Fibroblast of skin of scalp (primary cell): ENCODE measurements at places on chromosomes 4 and X.

DNA sequence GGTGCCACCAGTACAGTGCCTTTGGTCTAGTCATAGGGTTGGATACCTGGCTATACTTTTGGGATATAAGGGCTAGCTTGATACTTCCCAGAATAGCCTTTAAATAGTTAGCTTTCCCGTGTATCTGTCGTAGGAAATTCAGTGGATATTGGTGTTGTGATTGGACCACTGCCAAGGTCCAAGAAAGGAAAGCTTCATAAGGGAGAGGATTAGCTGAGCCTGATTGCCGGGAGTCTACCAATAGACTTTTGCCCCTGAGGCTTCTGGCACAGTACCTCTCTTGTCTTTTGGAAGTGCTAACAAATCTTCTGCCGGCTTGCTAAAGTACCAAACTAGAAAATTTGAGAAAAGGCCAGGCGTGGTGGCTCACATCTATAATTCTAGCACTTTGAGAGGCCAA is 350.6 kb downstream of the CHIC1 start:
- peak; percentile 15 for DNase-seq

- no peak for DNase-seq
Observed at GRCh38 chrX:15864023-15864422, 9.4 kb upstream of the AP1S2 start.

GRCh38 chr4:165203541-165204461 is 3.6 kb upstream of the KLHL2 start:
- DNase-seq: no peak

DNA sequence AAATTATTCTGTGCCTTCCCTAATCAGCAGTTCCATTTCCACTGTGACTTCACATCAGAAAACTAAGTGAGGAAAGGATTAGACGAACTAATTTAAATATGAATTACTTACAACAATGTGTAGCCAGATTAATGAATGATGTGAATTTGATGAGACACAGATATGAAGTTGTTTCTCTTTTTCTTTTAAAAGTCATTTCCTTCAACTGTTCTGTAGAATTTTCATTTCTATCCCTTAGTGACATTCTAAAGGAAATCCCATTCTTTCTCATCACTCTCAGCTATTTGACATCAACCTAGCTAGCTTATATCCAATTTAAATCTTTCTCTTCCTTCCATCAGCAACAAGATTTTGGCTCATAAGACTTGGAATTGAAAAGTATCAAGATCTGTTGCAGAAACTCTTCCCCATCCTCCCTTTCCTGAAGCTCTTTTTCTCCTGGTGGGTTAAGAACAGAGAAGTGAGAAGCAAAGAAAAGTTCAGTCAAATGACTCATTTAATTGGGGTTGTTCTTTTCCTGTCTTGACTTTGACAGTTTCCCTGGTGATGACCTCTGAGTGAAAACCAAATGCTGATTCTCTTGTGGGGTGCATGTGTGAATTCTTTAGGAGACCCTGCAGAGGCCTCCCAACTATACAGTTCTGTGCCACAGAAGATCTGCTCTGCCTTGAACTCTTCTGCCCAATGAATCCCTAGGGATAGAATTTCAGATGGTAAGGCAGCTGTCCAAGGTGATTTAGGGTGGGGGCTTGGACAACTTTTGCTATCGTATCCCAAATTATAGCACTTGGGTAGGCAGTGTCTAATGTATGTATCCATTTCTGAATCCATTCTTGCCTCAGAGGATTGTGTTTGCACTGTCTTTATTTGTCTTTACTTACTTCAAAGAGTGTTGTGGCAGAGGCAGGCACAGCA is 232.5 kb upstream of the GPRIN3 start:
- no peak for DNase-seq

DNA sequence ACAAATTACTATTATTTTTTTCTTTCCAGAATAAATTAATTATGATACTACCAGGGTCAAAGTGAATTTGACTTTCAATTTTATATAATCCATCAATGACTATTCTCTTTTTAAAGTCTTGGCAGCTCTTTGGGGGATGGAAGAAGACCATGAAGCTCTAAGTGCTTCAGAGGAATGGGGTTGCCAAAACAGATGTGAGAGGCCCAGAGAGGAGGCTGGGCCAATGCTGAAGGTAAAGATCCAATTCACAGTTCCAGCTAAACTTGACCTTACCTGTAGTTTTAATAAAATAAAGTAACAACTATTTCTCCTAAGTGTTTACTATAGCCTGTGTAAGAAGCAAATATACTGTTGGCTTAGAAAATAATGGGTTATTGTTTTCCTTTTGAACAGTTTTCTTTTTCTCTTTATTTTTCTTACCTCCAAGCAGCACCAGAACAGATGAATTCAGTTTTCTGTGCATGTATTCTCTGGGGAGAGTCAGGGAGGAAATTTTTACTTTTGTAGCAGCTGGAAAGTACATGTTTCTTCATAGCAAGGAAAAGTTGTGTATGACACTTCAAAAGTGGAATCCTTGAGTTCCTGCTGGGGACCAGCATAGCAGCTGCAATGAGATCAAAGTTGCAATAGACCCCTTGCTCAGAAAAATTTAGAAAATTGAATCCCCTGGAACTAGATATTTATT is 104.9 kb downstream of the CEP44 start:
- DNase-seq: no peak

GRCh38 chr4:137470806-137471205 is 61.5 kb downstream of the PCDH18 start:
- DNase-seq: no peak

- no peak for DNase-seq
Observed at GRCh38 chrX:72296991-72297390, 8.7 kb downstream of the CITED1 start.

GRCh38 chr4:80731436-80731835 is 299.1 kb upstream of the BMP3 start:
- no peak for DNase-seq

GRCh38 chr4:74235135-74235534 is 73.1 kb upstream of the EPGN start:
- DNase-seq: no peak

GRCh38 chr4:30840571-30840970 is 120.4 kb downstream of the PCDH7 start:
- peak; percentile 9 for DNase-seq

DNA sequence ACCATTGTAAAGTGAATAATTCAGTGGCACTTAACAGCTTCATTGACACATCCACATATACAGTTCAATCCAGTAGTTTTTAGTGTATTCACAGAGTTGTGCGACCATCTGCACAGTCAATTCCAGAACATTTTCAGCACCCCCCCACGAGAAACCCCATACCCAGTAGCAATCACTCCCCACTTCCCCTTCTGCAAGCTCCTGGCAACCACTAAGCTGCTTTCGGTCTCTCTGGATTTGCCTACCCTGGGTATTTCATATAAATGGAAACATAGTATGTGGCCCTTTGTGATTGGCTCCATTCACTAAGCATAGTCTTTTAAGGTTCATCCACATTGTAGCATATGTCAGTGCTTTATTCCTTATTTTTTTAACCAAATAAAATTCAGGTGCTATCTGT is 10.0 kb downstream of the MSL3 start:
- no peak for DNase-seq

GRCh38 chrX:51395480-51395809 is 62.8 kb downstream of the NUDT10 start:
- DNase-seq: peak; percentile 1

DNA sequence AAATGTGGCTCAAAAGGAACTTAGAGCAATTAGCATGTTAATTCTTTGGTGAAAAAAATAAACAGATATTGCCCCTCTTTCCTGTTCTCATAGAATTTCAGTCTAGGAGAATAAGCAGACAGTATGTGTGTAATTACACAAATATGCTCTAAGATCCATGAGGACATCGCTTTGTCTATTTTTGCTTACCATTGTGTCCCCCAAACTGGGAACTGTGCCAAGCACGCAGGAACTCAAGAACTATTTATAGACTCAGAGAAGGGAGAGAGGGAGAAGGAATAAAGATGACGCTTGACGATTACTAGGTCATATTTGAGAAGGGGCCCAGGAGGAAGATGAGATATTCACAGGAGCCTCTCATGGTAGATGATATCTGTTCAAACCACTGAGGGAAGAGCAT is 692.6 kb downstream of the RAB28 start:
- no peak for DNase-seq

GRCh38 chr4:11532138-11532537 is 103.4 kb upstream of the HS3ST1 start:
- no peak for DNase-seq

GRCh38 chr4:32519060-32519459 is 1798.9 kb downstream of the PCDH7 start:
- DNase-seq: peak; percentile 1

DNA sequence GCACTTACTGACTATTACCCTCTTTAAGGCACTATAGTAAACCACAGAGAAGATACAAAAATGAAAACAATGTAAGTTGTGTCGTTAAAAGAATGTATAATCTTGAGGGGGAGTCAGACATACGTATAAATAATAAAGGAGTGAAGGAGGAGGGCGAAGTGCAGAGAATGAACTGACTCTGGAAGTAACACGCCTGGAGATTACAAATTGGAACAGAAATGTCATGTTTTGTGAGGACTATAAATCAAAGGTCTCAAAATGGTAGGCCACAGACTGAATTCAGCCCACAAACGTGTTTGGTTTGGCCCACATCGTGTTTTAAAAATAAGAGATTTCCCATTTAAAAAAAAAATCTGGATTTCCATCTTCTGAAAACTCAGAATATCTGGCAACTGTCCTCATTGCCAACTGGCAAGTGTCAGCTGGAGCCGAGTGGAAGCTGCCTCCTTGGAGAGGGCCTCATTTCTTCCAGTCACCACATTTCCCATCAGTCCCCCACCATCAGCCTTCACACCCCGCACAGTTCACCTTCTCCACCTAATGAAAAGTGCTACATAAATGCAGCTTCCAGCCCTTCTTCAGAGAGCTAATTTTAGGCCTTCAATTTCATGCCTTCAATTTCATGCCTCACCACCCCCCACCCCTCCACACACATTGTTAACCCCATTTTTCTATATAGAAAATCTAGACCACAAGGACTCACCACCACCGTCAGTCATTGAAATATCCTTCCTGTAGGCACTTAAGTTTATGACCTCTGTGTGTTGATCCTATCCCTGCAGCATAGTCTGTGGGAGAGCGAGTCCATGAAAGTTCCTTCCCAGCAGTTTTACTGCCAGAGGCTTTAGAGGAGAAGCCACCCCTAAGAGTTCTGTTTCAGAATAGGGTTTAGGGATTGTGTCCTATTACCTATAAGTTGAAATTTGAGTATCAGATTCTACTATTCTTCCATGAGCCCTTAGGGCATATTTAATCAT is 32.0 kb upstream of the COL25A1 start:
- peak; percentile 13 for DNase-seq

DNA sequence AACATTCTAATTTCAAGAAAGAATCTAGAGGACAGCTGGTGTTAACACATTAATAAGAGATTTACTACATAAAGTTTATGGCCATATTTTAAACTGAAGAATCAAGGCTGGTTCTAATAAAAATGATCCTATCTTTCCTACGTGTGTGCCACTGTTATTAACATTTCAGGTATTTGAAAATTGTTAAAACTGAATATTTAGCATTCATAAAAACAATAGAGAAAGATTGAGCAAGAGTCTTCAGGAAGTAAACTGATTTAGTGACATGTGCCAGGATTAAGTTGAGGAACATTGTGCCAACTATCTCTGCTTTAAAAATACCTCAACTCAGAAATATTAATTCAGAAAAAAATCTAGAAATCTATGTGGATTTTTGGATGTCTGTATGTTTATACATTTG is 810.1 kb downstream of the FAT4 start:
- peak; percentile 3 for DNase-seq

DNA sequence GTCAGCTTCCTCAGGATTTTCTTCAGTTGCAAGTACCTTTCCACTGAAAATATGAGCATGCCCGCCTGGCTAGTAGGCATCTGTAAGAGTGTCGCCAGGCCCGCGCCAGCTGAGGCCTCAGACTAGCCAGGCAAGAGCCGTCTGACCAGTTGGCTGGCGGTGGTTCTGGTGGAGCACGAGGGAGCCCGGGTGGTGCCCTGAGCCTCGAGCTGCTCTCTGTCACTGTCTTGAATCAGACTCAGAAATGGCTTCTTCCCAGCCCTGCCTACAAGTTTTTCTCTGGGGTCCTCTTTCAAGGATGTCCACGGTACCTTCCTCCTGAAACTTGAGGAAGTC is 11.9 kb downstream of the GRPEL1 start:
- DNase-seq: no peak

DNA sequence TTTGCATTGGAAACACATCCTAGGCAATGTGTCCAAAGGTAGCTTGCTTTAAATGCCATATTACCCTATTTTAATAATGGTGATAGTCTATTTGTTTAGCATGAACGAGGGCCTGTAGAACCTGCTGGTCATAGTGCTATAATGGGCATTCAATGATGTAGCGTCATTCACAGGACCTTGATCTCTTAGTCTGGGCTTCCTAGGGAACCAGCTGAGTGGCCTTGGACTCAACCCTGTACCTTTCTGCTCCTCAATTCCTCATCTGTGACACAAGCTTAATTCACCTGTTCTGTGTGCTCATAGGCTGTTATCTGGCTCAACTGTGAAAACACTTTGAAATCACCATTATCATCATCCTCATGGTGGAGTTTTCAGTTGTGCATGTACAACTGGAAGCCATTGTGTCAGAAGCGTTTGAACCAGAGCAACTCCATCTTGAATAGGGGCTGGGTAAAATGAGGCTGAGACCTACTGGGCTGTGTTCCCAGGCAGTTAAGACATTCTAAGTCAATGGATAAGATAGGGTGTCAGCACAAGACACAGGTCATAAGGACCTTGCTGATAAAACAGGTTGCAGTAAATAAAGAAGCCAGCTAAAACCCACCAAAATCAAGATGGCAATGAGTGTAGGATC is 346.8 kb upstream of the KLF3 start:
- no peak for DNase-seq

GRCh38 chr4:114758066-114758465 is 159.5 kb downstream of the UGT8 start:
- DNase-seq: no peak

DNA sequence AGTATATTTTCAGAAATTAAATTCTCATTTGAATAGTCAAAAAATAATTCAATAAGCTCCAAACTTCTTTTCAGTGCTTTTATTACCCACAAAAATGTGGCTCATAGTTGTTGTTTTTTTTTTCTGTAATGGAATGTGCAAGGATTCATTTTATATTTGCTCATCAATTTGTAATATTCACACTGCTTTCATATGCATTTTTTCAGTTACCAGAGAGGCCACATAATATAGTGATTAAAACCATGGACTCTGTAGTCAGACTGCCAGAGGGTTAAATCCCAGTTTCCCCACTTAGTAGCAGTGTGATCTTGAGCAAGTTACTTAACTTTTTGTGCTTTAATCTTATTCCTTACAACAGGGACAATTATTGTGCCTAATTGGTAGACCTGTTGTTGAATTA is 64.5 kb downstream of the FAM9B start:
- DNase-seq: peak; percentile 73

GRCh38 chr4:112818594-112818965 is 181.6 kb downstream of the LARP7 start:
- DNase-seq: no peak

DNA sequence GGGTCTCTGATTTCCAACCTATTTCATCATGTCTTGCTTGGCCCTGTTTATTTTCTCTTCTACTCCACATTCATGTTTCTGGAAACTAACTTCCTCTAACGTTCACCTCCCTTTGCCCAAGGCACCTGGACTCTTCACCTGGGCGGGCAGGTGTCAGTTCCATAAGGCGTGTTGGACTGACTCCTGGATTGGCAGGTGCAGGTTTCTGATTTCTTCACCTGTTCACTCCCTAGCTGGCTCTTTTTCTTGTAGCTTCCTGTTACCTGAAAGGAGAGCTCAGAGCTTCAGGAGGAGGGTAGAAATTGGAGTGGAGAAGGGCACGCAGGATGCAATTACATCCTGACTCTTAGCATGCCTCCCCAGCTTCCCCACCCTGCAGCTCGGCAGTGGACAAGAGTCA is 350.8 kb upstream of the KLF3 start:
- DNase-seq: no peak
